H1 (cell line): ENCODE measurements at places on chromosomes 13 and 19. TPM values are rescaled to one million over a fixed set of nuclear protein-coding genes. Genes with fewer than 3 reads are reported as not detected.

The BEST2 gene
- 4.6 TPM in 2 replicates for total RNA-seq

DNA sequence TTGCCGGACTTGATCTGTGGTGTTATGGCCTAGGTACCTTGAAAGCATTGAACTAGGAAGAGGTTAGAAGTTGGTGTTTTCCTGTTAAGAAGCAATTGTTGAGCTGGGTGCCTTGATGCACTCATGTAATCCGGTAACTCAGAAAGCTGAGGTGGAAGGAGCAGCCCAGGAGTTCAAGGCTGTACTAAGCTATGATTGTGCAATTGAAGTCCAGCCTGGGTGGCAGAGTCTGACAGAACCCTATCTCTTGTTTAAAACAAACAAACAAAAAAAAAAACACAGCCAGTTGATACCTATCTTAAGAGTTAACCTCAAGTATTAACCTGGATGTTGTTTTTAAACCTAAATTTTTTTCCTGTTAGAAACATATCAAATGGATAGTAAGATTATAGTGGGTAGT, 19.3 kb downstream of the SAFB start:
- H3K27me3 ChIP-seq = no peaks in the 10 kb centered on the region
- H3K36me3 ChIP-seq = peaks cover 48% of the 10 kb centered on the region
- no peaks in the 10 kb centered on the region for H3K4me1 ChIP-seq

GRCh38 chr19:44666852-44667556, 4.3 kb upstream of the CEACAM19 start:
- peaks cover 14% of the 10 kb centered on the region for H3K36me3 ChIP-seq
- no peak overlapping the region for H3K27ac ChIP-seq
- H3K27me3 ChIP-seq = no peaks in the 10 kb centered on the region
- H3K4me3 ChIP-seq = no peak overlapping the region
- no peak for DNase-seq

- H3K27ac ChIP-seq = no peak overlapping the region
- no peak overlapping the region; the same call in 1 of the 2 replicates for H3K4me3 ChIP-seq
- peaks cover 8% of the 10 kb centered on the region for H3K27me3 ChIP-seq
- peaks cover 3% of the 10 kb centered on the region for H3K4me1 ChIP-seq
- DNase-seq = no peak
Measured at GRCh38 chr19:18101268-18101667, 3.7 kb downstream of the MAST3 start.

DNA sequence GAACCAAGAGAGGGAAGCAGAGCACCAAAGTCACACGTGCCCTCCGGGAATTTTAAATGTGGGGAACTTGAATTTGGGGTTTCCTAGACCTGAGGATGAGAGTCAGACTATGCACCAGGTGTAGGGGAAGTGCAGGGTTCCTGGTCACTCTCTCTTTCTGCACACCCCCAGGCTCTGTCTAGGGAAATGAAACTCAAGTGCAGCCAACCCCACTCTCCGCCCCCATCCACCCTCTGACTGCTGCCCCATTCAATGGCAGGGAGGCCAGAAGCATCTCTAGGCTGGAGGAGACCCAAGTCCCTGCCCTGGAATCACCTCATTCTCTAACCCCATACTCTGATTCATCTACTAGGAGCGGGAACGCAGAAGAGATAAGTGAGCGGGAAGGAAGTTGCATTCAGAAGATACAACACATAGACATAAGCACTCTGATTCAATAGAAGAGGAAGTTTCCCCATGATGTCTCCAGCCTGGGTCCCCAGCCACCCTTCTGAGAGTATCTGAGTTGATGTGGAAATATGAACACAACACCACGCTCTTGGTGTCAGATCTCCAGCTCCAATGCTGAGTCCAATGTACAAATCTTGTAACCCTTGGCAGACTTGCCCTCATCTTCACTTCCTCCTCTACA, 4.7 kb upstream of the SIGLEC14 start:
- no peaks in the 10 kb centered on the region for H3K36me3 ChIP-seq
- no peak overlapping the region for H3K4me3 ChIP-seq
- H3K27me3 ChIP-seq = no peaks in the 10 kb centered on the region
- no peaks in the 10 kb centered on the region for H3K4me1 ChIP-seq
- H3K27ac ChIP-seq = no peak overlapping the region
